ENCODE measurements at places on chromosomes 1 and 21.

- no peak for DNase-seq
These were observed 737.6 kb upstream of the CHRM3 start for GRCh38 chr1:238648751-238649150.

DNA sequence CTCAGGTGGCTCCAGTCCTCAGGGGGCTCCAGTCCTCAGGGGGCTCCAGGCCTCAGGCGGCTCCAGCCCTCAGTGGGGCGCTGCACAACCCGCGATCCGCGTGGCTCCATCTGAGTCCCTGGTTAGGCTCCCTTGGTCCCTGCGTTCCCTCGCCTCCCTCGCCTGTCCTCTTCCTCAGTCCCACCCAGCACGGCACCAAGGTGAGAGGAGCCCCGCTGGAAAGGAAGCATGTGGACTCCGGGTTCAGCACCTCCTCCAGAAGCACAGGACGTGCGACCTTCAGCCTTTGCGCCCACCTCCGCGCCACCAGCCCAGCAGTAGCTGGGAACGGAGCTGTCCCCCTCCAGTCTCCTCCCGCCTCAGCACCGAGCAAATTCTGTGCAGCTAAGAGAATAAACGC, 8.1 kb upstream of the OR2M5 start:
- DNase-seq = no peak

DNA sequence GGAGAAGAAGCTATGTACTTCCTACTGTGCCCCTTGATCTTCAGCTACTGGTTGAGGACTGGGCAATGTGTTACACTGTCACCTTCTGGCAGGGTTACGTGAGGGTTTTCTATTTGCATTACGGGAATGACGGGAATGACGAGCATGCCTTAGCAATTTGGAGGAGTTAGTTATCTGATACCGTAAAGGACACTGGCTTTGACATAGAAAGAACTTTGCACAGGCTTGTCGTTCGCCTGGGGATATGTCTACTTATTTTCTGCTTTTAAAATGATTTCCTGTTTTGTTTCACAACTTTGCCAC, 19.8 kb upstream of the ACBD6 start:
- DNase-seq = no peak

DNA sequence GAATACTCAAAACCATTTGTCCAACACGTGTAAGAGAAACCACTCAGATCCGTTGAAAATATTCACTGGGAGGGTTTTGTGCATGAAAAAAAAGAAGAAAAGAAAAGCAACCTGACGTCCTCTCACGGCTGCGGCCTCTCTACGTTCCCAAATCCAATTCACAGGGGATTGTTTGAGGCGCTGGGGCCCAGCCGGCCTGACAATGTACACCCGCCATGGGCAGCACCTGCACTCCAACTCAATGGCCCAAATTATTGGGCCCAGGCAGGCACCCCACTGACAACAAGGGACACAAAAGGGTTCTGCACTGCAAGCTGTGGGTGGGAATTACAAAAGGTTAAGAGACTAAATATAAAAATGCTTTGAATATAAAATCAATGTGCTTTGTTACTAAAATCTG, 41.5 kb downstream of the MORN1 start:
- DNase-seq = no peak

DNA sequence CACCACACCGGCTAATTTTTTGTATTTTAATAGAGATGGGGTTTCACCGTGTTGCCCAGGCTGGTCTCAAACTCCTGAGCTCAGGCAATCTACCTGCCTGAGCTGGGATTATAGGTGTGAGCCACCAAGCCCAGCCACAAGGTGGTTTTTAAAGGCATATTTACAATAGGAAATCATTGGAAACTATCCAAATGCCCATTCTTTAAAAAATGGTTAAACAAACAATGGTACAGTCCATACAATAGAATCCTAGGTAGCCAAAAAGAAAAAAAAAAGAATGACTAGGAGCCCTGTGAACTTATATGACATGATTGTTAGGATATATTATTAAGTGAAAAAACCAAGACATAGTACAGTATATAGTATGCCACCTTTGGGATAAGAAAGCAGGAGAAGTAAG, 5.3 kb downstream of the ATP2B4 start:
- DNase-seq = no peak

- DNase-seq = no peak
These were observed 2.7 kb downstream of the MIA3 start for GRCh38 chr1:222620566-222620965.

DNA sequence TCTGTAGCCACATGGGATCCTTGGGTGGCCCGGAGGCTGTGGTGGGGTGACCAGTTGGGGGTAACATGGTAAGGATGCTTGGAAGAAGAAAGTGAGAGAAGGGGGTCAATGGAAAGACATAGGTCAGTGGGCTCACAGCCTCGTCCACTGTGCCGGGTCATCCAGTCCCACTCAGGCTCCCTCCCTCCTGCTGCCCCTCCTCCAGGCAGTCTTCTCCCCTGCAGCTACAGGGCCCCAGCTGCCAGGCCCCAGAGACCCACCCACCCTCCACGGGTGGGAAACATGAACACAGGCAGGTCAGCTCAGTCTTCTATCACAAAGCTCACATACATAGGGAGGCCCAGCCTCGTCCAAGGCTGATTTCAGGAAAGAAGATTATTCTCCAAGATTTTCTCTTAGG, 158.3 kb downstream of the ST6GALNAC5 start:
- DNase-seq = no peak

DNA sequence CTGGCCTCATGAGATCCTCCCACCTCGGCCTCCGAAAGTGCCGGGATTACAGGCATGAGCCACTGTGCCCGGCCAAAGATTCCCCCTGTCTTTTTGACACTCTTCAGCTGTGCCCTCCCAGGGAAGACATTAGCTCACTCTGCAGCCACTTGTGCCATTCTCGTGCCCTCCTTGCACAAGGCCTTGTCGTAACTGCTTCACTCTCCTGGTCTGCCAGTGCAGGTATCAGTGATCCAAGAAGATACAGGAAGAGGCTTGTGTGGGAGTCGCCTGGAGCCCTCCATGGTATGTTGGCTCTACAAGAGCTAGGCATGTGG, 22.0 kb upstream of the WDR26 start:
- no peak for DNase-seq

- DNase-seq = no peak
These were observed 8.0 kb downstream of the TMPRSS3 start for GRCh38 chr21:42387843-42388340.

DNA sequence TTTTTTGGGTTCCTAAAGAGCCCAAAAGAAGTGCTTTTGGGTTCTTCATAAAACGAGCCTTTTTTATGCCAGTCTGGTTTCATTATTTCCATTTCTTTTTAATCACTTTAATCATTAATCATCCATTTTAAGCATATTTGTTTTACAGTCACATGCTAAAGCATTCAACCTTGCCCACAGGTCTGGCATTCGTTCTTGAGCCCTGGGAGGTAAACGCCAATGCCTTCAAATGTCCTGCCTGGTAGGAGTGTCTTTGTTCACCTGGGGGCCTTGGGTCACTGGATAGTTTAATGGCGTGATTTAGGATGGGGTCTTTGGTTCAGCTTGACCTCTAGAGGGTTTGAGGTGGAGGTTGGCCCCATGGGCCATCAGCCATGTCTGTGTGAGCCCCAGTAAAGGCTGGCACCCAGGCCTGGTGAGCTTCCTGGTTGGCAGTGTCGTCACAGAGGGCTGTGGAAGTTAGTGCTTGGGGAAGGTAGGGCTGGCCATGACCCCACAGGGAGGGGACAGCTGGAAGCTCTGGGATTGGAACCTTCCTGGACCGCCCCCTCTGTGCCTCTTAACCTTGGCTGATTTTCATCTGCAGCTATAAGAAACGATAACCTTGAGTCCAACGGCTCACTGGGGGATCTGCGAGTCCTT, 20.2 kb downstream of the C1orf174 start:
- DNase-seq = no peak

GRCh38 chr1:187991944-187992343, 1163.2 kb downstream of the PLA2G4A start:
- no peak for DNase-seq

- no peak for DNase-seq
These were observed 9.3 kb upstream of the ANGPTL3 start for GRCh38 chr1:62588000-62588399.

- no peak for DNase-seq
These were observed 35.4 kb downstream of the CRB1 start for GRCh38 chr1:197303463-197303862.

DNA sequence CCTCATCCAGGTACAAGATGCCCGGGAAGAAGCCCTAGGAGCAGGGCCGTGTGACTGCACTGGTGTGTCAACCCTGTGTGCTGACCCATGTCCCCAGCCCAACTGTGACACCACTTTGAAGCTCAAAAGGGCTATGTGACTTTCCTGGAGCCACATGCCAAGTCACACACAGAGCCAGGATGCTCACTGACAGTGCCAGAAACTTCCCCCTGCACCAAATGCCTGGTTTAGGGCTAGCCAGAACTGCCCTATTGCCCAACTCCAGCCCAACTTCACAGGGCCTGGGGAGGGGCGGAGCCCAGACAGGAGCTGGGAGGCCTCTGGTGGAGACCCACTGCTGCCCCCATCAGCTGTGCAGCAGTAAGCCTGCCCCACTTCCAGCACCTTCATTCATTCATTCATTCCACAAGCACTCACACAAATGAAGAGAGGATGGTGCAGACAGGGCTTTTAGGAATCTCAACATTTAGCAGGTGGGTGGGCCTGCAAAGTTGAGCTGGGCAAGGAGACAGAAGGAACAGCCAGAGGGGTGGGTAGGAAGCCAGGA, 36.7 kb downstream of the KCNQ4 start:
- DNase-seq = no peak

DNA sequence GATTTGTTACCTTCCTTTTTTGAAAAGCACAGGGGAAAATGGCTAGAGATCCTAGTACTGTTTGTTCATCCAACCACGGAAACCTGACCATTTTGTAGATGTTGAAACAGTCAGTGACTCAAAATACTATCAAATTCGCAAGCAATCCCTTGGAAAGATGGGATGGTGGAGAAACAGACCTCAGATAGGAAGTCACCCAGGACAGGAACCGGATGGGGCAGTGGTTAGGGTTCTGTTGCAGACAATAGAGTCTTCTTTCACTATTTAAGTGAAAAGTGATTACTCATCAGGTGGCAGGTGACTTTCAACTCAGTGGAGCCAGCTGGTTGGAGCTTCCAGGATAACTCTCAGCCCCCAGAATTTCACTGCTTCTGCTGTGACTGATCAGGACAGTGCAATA, 17.0 kb downstream of the LHX4 start:
- no peak for DNase-seq

GRCh38 chr1:8560611-8561544, 243.0 kb downstream of the SLC45A1 start:
- DNase-seq = peak; percentile 44

DNA sequence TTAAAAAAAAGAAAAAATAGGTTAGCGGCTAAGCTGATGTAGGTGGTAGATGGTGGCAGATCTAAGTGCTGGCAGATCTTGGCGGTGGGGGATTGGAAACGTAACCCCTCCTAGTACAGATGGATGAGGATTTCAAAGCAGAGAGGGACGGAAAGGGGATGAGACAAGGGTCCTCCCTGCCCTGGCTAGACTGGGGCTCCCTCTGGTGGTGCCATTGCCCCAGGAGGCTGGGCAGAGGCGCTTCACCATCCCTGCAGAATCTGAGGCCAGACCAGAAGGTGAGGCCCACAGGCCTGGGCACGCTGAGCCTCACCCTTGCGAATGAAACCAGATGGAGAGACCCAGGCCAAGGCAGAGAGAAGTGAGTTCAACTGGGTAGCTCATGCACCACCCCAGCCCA, 7.0 kb upstream of the PLEKHA6 start:
- DNase-seq = no peak

DNA sequence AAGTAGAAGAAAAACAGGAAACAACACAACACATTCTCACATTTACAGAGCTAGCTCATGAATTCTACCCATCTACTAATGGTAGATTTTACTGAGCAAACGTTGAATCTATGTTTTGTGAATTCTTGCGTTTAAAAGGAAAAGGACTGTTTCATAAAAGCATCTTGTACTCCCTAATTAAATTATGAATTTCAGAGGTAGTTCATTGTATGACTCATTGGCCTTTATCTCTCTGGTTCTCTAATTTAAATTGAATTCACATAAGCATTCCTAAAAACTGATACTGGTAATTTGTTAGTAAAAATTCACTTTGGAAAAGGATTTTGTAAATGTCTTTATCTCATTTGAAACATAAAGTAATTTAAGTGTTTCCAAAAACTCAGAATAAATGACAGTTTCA, 687.3 kb downstream of the BRINP3 start:
- DNase-seq = no peak

GRCh38 chr1:201709564-201710295, 119.2 kb upstream of the IPO9 start:
- peak; percentile 72 for DNase-seq

DNA sequence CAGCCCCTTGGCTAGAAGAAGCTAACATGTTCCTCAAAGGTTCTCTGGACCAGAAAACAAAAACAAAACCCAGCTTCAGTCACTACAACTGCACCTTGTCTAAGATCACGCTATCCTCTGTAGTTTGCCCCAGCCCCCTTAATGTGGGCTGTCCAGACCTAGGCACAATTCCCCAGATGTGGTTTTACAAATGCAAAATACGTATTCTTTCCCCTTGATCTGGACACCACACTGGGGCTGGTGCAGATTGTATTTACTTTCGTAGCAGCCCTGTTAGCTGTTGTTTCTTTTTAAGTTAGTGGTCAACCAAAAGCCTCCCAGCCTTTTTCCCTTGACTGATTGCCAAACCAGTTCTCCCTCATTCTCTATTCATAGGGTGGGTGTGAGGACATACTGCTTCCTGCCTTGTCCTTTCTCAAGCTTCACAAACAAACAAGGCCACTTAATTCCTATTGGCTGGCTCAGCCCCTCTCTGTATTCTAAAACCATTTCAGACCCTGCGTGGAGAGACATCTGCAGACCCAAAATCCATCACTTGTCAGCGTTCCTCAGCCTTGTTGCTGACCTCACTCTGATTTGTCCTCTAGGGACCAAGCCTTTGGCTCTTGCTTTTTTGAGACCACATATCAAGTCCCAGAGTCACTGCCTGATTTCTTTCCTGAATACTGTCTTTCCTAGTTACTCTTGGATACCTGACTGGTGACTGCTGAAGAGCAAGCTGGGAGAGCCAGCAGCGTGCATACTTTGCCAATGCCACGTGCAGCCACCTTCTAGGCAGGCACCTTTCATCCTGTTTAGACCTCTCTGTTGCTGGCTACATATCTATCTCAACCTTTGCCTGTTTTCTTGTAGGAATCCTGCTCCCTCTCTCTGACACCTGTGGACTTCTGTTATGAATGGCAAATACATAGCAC, 96.4 kb upstream of the RAB3GAP2 start:
- no peak for DNase-seq
